Stimulated activated CD8-positive, alpha-beta memory T cell treated with anti-CD3 and anti-CD28 coated beads, Interleukin-4, amount 100 ng/mL, for 4 hours (primary cell): ENCODE measurements at places on chromosomes 1 and 21.

DNA sequence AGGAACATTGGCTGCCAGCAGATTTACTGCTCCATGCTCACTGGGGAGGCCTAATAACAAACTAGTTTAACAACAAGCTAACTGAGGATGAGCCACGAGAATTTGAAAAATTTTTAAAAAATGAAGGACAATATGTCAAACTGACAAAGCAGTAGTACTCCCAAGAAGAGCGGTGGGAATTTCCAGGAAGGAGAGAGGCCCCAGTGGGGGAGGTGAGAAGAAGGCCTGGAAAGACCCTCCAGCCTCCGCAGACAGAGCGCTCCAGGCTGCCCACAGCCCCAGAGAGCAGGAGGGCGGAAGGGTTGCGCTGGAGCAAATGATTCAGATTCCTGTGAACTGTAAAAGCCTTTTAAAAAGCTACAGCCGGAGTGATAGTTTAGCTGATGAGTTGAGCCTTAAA lies 78.5 kb downstream of the SIPA1L2 start:
- DNase-seq = no peak

DNA sequence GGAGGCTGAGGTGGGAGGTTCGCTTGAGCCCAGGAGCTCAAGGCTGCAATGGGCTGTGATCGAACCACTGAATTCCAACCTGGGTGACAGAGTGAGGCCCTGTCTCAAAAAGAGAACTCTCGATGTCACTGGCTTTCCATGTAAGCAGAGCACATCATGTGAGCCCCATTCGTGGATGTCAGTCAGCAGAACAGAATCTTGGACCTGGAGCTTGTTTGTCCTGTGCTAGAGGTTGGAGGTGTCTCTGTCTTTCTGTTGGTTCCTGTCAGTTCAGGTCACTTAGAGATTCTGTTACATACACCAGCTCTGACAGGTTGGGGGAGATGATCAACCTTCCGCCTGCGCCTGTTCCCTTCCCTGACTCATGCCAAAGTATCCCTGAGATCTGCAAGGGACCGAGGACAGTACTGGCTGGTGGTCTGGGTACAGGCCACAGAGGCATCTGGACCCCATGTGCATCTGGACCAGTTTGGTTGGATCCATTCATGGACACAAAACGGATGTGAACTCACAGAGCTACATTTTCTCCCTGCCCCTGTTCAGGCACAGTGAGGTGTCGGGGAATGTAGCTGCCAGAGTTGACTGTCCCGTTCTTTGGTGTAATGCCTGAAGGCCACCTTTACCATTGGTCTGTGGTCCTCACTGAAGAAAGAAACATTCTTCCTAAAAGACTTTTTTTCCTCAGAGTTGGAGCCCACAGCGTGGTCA lies 10.0 kb downstream of the ARF1 start:
- DNase-seq = no peak

DNA sequence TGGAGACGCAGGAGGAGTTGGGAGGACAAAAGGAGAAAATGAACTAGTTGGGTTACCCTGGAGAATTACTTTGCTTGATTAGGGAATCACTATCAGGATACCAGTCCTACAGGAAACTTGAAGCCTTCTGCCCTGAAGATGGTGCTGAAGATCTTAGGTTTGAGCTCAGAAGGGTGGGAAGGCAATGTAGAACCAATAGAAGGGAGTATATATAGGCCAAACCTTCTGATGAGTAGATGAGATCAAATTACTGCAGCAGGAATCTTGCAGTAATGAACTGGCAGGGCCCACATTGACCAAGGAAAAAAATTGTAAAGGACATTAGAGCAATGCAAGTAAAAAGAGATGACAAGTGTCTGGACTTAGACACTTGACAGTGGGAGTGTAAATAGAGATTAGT lies 116.3 kb upstream of the CACYBP start:
- DNase-seq = no peak

GRCh38 chr1:186511761-186512637 lies 51.1 kb upstream of the PDC start:
- no peak for DNase-seq

DNA sequence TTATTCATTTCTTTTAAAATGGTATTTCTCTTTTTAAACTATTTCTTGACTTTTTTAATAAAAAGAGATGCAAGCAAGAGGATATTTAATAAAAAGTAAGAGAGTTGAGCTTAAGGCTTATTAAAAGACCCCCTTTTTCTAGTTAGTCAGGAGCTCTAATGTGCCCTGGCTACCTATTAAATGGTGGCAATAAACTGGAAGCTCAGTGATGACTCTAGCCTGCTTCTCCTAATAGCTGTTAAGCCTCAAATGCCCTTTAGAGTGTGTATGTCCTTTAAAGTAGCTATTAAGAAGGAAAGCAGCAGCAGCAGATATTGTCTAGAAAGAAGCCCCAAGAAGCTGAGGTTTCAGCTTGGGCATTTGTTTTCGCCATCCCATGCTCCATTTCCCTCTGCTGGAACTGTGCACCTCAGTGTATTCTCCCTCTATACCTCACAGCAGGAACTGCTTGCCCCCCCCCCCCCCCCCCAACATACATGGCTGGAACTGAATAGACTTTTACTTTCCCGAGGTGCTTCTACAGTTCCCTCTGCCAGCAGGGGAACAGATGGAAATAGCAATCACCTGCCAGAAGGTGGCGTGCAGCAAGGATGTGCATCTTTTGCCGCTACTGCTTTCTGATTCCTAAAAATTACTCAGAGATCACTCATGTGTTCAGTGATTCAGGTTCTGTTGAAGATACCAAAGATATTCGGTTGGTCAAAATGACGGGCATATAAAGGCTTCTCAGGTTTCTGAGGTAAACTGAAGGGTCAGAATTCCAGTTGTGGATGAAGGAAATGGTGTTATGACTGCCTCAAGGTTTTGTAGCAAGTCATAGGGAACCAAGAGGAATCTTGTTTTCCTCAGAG lies 2.5 kb downstream of the RGS4 start:
- DNase-seq = no peak
